Sciatic nerve (tissue), 2 donors: ENCODE measurements at places on chromosomes 12 and 14. TPM values are rescaled to one million over a fixed set of nuclear protein-coding genes. Genes with fewer than 3 reads are reported as not detected.
A peak's percentile ranks its signal among the peaks of the same experiment; 100 is the strongest.

DNA sequence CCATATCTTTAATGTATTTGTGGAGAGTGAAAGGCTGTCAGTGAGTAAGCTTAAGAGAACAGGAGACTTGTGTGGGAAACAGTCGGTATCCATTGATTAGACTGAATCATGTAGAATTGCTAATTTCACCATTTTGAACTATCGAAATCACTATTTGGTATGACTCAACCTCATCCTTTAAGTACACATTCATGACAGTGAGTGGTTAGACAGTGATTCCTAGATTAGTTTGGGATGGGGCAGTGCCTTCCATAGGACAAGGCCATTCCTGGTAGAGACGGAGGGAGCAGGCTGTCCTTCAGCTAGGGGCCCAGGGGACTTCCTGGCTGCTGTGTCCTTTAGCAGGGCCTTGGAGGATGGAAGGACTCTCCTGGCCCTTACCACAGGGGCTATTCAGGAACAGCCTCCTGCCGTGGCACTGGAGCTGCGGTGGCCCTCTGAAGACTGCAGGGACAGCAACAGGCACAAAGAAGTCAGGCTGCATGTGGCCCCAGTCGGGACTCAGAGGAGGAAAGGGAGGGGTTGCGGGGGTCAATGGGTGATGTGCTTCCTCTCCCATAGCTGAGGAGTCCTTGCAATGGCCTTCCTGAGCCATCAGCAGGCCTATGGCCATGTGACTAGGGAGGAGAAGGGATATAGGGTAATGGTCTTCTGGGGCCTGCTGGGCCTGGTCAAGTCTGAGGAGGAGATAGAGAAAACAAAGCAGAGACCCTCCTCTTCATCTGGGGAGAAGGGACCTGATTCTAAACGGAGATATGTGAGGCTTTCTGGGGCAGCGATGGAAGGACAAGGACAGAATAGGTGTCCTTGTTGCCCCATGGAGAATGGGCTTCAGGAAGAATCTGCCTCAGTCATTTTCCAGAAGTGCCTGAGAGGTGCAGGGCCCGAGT, 11.2 kb downstream of the SERPINA1 start:
- no peak for DNase-seq

- DNase-seq, result no peak
Observed at GRCh38 chr12:111803851-111804250, 37.1 kb downstream of the ALDH2 start.

DNA sequence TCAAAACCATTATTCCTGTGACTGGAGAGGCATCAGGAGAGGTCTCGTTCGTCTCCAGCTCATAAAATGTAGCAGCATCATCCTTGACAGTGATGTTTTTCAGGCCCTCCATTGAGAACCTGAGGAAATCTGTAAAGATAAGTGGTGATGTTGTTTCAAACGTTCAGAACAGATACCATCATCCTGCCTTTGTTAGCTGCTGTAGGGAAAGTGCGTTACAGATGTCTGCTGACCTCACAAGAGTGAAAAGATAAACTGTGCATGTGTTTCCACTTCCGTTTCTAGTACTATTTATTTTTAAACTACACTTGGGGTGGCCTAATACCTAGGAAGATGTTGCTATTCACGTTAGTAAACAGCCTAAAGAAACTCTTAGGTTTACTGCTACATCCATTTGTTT, 28.4 kb downstream of the BCL2L14 start:
- no peak for DNase-seq

GRCh38 chr12:117187421-117187820, 2.8 kb downstream of the FBXO21 start:
- DNase-seq, result no peak

DNA sequence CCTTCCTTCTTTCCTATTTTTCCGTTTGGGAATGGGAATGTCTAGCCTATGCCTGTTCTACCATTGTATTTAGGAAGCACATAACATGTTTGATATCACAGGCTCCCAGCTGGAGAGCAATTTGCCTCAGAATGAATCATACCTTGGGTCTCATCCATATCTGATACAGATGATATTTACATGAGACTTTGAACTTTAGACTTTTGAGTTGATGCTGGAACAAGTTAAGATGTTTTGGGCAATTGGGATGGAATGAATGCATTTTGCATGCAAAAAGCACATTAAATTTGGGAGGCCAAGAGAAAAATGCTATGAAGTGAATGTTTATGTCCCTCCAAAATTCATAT, 61.9 kb upstream of the BEGAIN start:
- no peak for DNase-seq

DNA sequence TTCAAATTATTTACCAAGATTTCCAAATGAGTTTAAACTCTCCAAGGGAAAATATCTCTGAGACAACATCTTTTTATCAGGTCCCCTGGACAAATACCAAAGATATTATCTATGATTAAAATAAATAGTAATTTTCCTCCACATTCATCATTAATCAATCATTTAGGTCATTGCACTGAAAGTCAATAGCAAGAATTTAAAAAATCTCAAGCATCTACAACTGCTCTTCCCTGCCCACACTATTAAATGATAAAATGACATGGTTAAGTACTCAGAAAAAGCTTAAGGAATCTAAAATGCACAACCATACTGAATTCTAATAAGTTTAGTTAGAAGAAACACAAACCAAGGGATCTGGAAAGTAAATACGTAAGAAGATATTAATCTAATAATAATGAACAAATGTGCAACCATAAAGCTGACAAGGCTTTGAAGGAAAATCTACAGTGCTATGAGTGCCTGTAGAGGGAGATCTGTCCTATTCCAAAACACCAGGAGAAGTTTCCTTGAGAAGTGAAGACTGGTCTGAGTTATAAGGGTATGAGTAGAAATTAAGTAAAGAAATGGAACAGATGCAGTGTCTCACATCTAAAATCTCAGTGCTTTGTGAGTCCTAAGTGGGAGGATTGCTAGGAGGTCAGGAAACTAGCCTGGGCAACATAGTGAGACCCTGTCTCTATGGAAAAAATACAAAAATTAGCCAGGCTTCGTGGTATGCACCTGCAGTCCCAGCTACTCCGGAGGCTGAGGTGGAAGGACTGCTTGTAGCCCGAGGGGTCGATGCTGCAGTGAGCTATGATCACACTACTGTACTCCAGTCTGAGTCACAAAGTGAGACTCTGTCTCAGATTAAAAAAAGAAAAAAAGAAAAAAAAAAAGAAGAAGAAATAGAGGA, 19.2 kb downstream of the INTS13 start:
- DNase-seq, result no peak

- DNase-seq, result peak; percentile 43
Observed at GRCh38 chr14:99725774-99726537, 41.9 kb downstream of the CYP46A1 start.

DNA sequence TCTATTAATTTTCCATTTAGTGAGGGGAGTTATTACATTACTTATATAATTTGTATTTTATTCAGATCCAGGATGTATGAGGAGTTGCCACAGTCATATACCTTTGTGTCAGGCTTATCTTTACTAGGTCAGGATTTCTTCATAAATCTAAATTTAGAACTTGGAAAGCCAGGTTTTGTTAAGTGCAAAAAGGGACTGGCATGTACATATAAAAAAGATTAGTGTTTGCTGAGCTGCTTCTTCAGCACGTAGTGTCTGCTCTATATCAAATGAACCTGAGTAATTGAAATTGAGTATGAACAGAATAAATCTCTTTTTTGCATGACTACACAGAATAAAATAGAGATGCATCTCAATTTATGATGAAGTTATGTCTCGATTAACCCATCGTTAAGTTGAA, 157.4 kb downstream of the NUBPL start:
- DNase-seq, result no peak

DNA sequence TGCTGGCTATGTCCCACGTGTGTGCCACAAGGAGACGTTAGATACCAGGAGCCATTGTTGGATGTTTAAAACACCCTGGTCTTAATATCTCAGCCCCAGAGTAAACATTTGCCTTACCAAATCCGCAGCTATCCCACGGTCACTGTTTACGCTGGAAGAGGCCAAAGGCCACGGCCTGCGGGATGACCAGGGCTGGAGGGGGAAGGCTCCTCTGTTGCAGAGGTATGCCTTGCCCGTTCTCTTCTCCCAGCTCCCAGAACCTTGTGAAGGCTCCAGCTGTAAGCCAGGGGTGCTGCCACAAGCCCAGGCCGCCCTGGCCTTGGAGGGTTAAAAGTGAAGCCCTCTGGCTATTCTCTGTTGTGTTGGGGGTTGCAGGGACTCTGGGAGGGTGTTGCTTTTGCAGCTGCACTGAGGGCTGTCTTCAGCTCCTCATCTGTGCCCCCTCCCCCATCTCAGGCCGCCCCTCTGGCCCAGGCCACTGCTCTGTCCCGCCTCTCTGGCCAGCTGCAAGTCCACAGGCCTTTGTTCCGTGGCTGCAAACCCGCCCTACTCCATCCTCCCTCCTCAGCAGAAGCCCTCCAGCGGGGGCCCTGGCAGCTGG, 2.5 kb downstream of the PLEKHG3 start:
- DNase-seq, result no peak

GRCh38 chr14:26132061-26132645, 465.7 kb downstream of the NOVA1 start:
- DNase-seq, result no peak

DNA sequence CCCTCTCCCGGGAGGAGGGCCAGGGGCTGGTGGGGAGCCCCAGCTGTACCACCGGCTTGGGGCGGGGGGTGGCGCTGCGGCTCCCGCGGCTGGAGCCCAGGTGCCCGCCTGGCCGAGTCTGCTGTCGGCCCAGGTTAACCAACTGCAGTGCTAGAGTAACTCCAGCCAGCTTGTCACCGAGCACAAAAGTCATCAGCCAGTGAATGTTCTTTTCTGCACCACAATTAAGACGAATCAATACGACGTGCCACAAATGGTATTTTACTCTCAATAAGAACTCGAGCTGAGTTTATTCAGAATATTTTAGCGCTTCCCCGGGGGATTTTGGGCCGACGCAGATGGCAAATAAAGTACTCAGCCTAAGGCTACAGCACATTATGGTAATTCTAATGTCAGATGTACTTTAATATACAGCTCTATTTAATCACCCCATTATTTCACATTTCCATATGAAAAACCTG, 83.2 kb downstream of the BCL11B start:
- DNase-seq, result no peak

- DNase-seq, result peak; percentile 87
Observed at GRCh38 chr12:26195250-26195640, at the start of gene SSPN. TSS of gene SSPN (plus strand) at chr12:26195573. CDS start at chr12:26195673, 100 bp downstream.

GRCh38 chr14:35339761-35340406, 47.7 kb downstream of the PSMA6 start:
- no peak for DNase-seq

GRCh38 chr12:93727195-93727811, 50.1 kb downstream of the CRADD start:
- no peak for DNase-seq

- DNase-seq, result peak; percentile 72
Observed at GRCh38 chr12:88142610-88142991, 494 bp downstream of the TMTC3 start.

- DNase-seq, result no peak
Observed at GRCh38 chr14:61476754-61477410, 155.5 kb downstream of the PRKCH start.

GRCh38 chr14:43407706-43408105, 1099.4 kb downstream of the FSCB start:
- DNase-seq, result no peak

DNA sequence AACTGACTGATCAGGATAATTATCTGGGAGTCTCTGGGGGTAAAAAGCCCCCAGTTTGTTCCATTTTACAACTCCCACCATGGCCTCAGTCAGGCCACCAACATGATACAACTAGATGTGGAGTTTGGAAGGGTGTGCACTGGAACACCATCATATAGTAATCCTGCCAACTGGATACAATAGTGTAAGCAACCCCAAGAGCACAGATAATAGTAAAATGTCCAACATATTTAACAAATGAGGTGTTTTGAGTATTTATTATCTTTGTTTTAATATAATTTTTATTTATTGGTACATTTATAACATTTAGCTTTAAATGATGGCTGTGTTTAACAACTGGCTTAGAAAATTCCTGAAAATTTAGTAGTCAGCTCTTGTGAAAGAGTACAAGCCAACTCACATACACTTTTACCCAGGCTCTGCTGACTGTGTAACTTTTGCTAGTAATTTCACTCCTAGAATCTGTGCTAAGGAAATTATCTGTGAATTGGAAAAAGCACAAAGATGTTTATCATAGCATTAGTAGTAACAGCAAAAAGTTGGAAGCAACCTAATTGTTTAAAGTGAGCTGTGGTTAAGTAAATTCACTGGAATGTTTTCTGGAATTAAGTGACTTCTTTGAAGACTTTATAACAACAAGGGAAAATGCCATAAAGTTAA, 196.8 kb downstream of the RAD51B start:
- no peak for DNase-seq

GRCh38 chr14:95701846-95702221, 12.1 kb downstream of the TCL1A start:
- DNase-seq, result no peak

GRCh38 chr12:88093573-88093972, 48.3 kb downstream of the CEP290 start:
- no peak for DNase-seq

Gene COCH
- 5.3 TPM for total RNA-seq

Gene PIP4K2C
- total RNA-seq, result 26.0 TPM

Gene FBLN5
- total RNA-seq, result 172 TPM

Gene NFKBIA
- total RNA-seq, result 177 TPM

Gene RAD9B
- total RNA-seq, result 2.9 TPM

Gene SYCP3
- not detected for total RNA-seq
